ENCODE measurements at places on chromosomes 3 and 15.

- DNase-seq = no peak
Observed at GRCh38 chr3:22129101-22129500, 378.1 kb upstream of the ZNF385D start.

- DNase-seq = no peak
Observed at GRCh38 chr3:169578381-169579024, 85.0 kb downstream of the MECOM start.

GRCh38 chr3:136733317-136733833 is 18.8 kb downstream of the STAG1 start:
- DNase-seq = no peak

DNA sequence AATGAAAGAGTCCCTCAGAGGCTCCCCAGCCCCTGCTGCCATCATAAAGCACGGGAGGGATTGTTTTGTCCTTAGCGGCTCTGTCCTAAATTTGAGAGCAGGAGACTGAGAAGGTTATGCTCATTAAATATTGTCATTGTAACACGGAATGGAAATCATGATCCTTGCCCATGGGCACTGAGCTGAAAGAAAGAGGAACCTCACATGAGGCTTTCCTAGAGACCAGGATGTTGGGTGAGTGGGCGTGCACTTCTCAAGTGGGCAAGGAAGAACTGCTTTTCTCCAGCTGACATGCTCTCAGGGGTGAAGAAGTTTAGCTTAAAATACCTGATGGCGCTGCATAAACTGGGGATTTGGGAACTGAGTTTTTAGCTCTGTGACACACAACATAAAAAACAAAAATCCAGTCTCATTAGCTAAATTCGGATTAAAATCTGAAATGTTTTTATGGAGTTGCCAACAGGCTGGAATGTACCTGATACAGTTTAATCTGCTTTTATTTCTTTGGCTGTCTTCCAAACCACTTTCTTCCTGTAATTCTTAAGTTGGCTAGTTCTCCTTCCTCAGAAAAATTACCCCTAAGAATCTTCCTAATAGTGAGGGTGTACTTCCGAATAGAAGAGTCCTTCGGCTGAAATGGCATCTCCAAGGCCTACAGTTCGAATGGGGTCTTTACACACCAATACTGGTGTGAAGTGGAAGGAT is 31.7 kb downstream of the ADPGK start:
- no peak for DNase-seq
